ENCODE measurements at places on chromosomes 2 and 18.

- DNase-seq = no peak
Observed at GRCh38 chr2:218822622-218823021, 9.0 kb downstream of the PRKAG3 start.

DNA sequence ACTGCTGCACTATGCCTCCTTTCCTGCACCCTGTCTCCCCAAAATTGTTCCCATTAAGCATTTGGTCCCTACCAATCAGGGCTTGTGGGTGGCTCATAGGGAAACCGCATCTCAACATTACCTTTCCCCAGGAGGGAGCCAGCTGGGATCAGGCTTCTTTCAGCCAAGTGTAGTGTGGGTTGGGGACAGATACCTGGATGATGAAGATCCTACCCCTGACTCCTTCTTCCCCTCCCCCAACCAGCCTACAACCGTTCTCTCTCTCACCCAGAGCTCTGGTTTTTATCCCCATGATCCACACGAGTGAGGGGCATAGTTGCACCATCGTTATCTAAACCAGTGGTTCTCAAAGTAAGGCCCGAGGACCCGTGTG lies 40.0 kb downstream of the ACOXL start:
- DNase-seq = no peak

DNA sequence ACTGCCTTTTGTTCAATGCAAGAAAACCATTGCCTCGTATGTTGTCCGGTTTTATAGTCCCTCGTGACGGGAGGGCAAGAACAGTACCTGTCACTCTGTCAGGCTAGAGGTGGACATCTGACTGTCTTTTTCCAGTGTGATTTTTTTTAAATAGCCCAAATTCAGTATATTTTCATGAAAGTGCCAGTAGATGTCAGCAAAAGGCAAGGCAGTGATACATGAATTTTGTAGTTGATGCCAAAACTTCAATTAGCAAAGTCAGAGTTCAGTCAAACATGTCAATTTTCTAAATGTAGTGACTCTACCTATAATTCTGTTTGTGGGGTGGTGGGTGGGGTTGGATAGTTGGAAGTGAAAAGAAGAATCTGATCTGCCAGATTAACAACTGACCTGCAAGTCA lies 296.0 kb upstream of the MC4R start:
- no peak for DNase-seq

- no peak for DNase-seq
Observed at GRCh38 chr2:230907361-230908091, 17.5 kb downstream of the GPR55 start.

- DNase-seq = no peak
Observed at GRCh38 chr2:71907503-71907902, 240.2 kb downstream of the CYP26B1 start.

GRCh38 chr2:43161650-43162510 lies 64.5 kb downstream of the ZFP36L2 start:
- no peak for DNase-seq

DNA sequence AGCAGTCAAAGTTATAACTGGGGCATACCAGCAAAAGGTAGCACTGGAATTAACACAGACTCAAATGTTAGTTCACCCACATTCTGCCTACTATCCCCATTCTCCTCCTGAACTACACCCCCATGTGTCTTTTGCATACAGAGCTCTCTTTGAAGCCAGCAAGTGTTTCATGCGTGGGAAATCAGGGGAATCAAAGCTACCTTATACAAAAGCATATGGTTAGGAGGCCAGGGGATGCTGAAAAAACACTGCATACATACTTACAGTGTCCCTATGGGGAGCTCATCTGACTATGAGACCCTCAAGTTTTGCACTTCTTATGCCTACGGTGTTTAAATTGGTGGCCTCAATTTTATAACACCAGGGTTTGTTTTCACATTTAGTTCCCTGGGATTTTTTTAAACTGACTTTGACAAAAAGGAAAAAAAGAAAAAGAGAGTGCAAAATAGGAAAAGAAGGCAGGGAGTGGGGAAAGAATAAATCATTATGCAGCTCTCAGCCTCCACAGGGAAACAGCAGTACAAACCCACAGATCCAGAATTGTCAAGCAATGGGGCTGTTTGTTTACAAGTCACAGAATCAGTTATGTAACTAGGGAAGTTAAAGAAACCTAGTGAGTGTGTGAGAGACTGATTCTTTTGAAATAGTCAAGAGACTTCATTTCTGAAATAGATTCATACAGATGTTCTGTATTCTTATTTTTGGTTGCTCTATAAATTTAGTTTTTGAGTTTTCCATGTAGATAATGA lies 20.1 kb upstream of the PPP3R1 start:
- DNase-seq = no peak

DNA sequence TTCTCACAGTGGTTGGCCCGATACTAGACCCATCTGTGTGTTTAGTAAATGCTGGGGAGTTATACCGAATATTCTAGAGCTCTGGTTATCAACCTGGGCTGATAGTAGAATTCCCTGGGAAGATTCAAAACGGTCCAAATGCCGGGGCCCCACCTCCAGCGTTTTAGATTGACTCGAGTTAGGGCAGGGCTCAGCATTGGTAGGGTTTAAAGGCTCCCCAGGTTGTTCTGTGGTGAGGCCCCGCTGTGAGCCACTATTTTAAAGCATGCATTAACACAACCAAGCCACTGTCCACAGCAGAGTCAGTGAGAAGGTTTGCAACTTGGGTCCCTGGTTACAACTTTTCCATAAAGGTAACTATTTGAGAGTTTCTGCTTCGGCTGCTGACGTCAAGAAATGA lies 73.6 kb downstream of the DYSF start:
- DNase-seq = no peak

DNA sequence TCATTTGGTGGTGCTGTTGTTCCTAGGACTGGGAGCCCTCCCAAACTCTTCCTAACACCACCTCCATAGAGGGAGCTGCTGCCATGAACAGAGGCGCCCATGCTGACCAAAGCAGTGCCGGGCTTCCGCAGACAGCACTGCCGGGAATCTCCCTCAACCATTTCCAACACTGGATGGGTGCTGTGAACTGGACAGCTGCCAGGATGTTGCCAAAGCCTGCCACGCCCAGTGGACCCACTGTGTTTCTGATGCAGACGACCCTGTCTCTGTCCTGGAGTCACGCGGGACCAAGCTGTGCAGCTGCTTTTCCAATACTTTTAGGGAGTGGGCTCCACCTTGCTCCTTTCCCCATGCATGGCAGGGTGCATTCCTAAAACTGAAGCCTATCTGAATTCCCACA lies 16.9 kb upstream of the GNAL start:
- DNase-seq = no peak

- DNase-seq = no peak
Observed at GRCh38 chr2:216349366-216349765, 22.9 kb downstream of the MARCHF4 start.

DNA sequence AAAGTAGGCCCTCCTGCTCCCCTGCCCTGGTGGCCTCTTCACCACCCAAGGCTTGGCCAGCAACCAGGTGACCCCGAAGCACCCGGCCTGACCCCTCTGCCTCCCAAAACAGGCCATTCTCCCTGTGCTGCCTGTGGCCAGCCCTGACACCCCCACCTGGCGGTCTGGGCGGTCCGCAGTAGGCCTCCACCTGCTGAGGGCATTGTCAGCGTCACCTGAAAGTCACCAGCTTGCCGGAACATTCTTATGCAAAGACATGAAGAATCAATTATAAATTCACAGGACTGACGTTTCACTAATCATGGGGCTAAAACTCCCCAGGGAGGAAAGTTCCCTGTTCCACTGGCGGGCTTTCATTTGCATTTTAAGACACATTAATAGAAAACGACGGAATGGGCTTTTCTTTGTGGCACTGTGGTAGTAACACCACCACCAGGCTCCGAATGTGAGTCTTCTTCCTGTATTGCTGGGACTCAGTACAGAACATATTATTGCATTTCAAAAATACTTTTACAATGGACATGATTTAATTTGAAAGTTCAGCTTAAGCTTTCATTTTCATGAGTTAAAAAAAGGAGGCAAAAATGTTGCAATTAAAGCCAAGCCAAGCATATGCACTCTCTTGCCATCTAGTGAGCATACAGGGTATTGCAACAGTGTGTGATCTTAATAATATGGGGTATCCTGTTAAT lies 57.4 kb downstream of the ADI1 start:
- no peak for DNase-seq

DNA sequence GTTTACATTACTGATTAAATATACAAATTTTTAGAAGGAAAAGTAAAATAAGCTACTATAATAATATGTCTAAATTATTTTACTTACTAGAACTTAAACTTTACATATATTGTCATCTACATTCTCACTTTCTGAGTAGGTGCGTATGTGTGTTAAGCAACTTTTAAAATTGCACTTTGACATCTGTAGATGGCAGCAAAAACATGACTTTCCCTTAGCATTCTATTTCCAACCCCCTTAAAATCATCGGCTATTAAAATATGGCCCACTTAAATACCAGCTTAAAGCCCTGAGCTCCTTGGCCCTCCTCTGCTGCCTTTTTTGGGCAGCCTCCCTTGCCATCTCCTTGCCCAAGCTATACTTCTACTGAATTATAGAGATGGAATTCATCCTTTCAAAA lies 78.0 kb downstream of the UPP2 start:
- DNase-seq = no peak

DNA sequence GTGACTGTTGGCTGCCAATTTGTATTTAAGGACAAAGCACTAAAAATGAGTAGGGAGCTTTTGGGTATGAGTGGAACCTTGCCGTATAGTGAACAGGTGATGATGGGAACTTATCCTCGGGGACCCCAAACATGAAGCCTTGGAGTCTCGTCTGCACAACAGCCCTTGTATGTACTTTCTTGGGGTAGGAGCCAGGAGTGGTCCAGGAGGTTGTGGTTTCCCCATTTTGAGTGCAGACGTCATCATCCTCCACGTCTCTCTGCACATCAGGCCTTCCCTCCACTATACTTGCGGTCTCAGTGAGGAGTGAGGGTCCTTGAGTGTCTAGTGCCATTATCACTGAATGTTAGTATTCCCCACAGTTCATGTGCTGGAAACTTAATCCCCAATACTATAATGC lies 101.5 kb upstream of the HS6ST1 start:
- no peak for DNase-seq

GRCh38 chr18:51029378-51029693 lies 677 bp upstream of the SMAD4 start:
- DNase-seq = no peak

- no peak for DNase-seq
Observed at GRCh38 chr18:50231621-50232020, 34.7 kb downstream of the CFAP53 start.

DNA sequence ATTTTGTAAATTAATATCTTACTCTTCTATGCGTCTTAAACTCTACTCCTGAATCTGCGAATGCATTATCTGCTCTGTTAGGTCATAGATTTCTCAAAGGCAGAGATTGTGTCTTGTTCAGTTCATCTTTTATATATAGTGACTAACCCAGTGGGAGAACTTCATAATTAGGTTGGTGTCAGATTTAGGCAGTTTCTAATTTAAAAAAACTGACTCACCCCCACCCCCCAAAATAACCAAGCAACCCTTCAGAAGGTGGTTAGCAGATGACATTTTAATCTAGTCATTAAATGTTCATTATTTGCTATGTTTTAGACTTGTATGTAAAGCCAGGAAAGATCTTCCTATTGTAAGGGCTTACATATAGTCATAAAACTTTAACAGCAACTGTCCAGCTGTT lies 10.4 kb downstream of the SERPINB12 start:
- no peak for DNase-seq

- DNase-seq = no peak
Observed at GRCh38 chr2:184523732-184524131, 74.6 kb upstream of the ZNF804A start.

GRCh38 chr2:159175182-159175581 lies 111.3 kb downstream of the WDSUB1 start:
- DNase-seq = no peak

DNA sequence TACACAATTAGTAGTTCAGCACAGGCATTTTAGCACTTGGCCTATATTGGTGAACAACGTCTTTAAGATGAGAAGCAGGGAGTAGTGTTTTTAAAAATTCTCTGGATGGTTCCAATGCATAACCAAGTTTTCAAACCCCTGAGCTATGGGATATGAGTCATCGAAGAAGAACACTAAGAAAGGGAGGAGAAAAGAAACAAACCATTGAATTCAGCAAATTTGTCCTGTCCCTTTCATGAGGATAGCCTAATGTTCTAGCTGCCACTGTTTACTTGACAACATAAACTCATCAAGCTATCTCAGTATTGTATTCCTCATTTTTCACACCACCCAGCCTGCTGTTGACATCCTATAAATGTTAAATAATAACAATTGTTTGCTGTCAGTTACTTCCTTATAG lies 158.0 kb downstream of the BARD1 start:
- no peak for DNase-seq

- DNase-seq = no peak
Observed at GRCh38 chr2:240145461-240145860, 5.0 kb upstream of the OTOS start.

DNA sequence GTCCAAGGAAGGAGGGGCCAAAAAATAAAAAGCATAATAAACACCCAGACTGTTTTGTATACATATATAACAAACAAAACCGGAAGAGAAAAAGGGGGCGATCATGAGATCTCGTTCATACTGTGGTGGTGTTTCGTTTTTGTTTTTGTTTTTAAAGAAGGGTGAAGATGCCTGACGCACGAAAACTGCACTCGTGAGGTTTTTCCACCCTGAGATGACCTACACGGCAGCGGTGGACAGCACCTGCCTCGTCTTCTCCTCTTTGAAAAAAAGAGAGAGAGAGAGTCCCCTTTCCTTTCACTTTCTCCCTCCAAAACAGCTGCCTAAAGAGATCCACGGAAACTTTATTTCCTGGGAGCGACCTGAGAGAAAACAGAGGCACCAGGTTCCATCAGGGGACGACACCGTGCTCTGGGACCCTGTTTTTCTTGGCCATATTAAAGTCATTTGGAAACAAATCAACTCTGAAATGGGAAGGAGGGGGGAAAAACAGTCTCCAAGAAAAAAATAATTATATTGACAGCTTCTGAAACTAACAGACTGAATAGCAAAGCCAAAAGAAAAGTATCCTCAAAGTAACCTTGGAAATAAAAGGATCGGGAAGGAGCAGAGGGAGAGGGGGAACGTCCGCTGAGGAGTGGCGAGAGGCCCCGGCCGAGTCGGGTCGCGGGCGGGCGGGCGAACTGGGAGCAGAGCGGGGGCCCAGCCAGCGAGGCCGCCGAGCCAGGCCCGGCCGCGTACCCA lies 3.5 kb downstream of the POU3F3 start:
- DNase-seq = no peak

DNA sequence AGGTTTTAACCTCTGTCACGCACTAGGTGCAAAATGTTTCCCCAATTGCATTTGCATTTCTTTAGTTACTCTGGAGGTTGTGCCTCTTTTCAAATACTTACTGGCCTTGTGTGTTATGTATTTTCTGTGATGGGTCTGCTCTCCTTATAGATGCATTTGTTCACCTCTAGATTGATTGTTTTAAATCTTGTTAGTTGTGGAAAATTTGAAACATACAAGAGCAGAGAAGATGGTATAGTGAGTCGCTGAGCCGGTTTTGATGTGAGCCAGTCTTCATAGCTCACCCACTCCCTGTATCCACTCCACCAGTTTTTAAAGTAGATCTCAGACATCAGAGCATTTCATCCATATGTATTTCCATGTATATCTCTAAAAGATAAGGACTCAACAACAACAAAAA lies 6.5 kb downstream of the IMP4 start:
- no peak for DNase-seq
